ENCODE measurements at places on chromosomes 6 and 20.
A peak's percentile ranks its signal among the peaks of the same experiment; 100 is the strongest.

GRCh38 chr6:165611294-165611693 is 51.7 kb downstream of the PDE10A start:
- DNase-seq = no peak

- DNase-seq = no peak
Observed at GRCh38 chr20:54669040-54669363, 193.6 kb downstream of the DOK5 start.

- DNase-seq = no peak
Observed at GRCh38 chr20:18188434-18188833, 50.8 kb downstream of the KAT14 start.

GRCh38 chr6:5335020-5335419 is 73.7 kb downstream of the FARS2 start:
- peak; percentile 34 for DNase-seq

DNA sequence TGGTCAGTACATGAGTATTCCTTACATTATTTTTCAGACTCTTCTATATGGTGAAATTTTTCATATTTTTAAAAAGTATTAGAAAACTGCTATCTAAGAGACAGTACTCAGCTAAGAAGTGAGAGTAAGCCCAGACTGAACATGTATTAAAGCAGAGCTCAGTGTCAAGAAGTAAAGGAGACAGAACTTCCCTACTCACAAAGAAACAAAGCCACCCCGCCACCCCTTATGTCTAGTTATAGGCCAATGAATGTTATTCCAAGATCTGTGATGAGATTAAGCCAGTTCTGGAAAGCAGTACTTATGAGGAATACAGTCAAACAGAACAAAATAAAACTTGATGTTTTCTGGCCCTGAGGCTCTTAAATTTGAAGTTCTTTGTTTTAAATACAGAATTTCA is 114.5 kb downstream of the RNGTT start:
- no peak for DNase-seq

DNA sequence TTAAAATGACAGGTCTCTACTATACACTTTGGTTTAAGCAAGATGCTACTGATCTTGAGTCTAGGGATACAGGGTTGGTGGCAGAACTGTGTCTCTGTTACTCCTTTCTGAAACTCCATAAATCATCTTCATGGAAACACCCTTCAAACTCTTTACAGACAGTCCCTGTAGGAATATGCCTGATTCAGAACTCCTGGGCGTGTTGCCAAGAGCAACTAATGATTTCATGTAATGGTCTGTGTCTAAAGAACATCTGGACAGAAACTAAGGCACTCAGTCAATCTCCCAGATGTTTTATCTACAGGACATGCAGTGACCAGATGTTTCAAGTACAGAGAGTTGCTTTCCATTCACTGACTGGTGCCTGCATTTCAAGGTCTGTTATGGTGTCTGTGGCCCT is 464.4 kb upstream of the CHD6 start:
- DNase-seq = no peak

Data from GM06990 (cell line).